ENCODE measurements at places on chromosomes 5 and 9. TPM values are rescaled to one million over a fixed set of nuclear protein-coding genes. Genes with fewer than 3 reads are reported as not detected.

DNA sequence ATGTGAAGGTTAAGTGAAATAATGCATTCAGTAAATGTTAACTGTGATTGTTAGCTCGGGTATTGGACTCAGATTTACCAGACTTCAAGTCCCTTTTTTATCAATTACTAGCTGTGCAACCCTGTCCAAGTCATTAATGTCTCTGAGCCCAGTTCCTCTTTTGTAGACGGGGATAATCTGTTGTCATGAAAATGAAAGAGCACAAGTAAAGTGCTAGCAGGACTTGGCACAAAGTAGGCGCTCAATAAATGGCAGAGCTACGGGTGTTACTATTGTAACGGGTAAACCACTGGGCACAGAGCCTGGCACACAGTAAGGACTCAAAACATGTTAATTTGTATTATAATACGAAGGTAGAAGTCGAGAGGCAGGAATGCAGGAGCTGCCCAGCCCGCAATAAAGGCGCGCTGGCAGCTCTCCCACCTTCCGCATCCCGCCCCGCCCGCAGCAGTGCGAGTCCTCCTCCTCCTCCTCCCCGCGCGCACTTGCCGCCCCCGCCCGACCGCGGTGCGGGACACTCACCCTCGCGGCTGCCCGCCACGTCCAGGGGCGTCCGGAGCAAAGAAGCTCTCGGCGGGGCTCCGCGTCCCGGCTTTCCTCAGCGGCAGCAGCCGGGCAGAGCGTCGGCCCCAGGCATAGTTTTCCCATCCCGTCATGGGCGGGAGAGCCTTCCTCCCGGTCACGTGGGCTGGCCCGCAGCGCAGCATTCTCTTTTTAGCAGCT lies at the start of gene C1QTNF2:
C1QTNF2 (minus strand) TSS at position 637 of the 723 bp plus-strand sequence. CDS start 15,615 bp downstream, outside the sequence.
- H3K36me3 ChIP-seq = no peaks in the 10 kb centered on the region
- peaks cover 8% of the 10 kb centered on the region for H3K4me1 ChIP-seq
- peak; percentile 63 for DNase-seq
- H3K27me3 ChIP-seq = no peaks in the 10 kb centered on the region
- peak within 1 kb of the TSS; percentile 64 for H3K4me3 ChIP-seq

GRCh38 chr5:154447089-154447725 lies 1.4 kb downstream of the SAP30L start:
- peak overlapping the region; percentile 47 for H3K27ac ChIP-seq
- DNase-seq = no peak
- H3K36me3 ChIP-seq = no peaks in the 10 kb centered on the region
- H3K27me3 ChIP-seq = no peaks in the 10 kb centered on the region
- peak overlapping the region; percentile 80 for H3K4me3 ChIP-seq

DNA sequence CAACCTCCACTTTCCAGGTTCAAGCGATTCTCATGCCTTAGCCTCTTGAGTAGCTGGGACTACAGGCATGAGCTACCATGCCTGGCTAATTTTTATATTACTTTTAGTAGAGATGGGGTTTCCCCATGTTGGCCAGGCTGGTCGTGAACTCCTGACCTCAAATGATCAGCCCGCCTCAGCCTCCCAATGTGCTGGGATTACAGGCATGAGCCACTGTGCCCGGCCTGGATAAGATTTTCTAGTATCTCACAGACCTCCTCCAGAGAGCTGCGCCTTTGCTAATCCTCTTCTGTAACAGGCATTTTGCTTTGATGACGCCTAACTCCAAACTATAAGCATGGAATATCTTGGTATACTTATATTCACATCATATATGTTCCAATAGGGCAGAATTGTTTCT lies 99.4 kb downstream of the FSTL4 start:
- no peak overlapping the region for H3K27ac ChIP-seq
- H3K4me3 ChIP-seq = no peak overlapping the region
- H3K36me3 ChIP-seq = no peaks in the 10 kb centered on the region
- DNase-seq = no peak
- H3K27me3 ChIP-seq = no peaks in the 10 kb centered on the region

The SHOC1 gene
- 0.02 TPM for polyA plus RNA-seq

The RASGRF2 gene
- polyA plus RNA-seq = 3.5 TPM

DNA sequence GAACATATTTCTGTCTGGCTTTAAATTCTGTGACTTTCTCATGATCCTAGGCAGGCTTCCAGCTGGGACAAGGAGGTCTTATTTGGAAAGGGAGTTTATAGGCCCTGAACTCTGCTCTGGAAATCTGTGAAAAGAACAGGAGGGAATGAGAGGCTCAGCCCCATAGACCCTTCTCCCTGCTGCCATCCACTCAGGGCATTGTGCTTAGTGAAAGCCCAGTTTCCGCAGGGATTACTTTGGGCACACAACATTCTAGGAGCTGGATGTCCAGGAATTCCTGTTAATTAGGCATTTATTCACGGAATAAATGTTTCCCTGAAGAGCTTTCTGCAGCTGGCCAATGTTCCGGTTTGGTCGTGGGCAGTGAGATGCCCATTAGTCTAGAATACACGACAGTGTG lies 32.7 kb upstream of the COL15A1 start:
- peaks cover 21% of the 10 kb centered on the region for H3K4me1 ChIP-seq
- no peaks in the 10 kb centered on the region for H3K36me3 ChIP-seq
- H3K27ac ChIP-seq = no peak overlapping the region
- no peak for DNase-seq
- H3K4me3 ChIP-seq = no peak overlapping the region
- H3K27me3 ChIP-seq = no peaks in the 10 kb centered on the region

- H3K27ac ChIP-seq = no peak overlapping the region
- DNase-seq = peak; percentile 43
- H3K36me3 ChIP-seq = no peaks in the 10 kb centered on the region
These were observed 531.6 kb upstream of the CLINT1 start for GRCh38 chr5:158390577-158390976.

DNA sequence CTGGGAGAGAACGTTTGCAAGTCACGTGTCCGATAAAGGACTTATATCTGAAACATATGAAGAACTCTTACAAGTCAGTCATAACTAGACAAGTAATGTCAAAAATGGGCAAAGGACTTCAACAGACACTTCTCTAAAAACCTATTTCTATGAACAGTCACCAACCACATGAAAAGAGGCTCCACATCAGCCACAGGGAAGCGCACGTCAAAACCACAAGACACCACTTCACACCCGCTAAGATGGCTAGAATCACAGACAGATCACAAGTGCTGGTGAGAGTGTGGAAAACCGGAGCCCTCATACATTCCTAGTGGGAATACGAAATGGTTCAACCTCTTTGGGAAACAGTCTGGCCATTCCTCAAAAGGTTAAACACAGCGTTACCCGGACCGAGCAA lies 11.5 kb upstream of the CARD9 start:
- no peak overlapping the region for H3K4me3 ChIP-seq
- no peak for DNase-seq
- no peak overlapping the region for H3K27ac ChIP-seq
- H3K27me3 ChIP-seq = no peaks in the 10 kb centered on the region
- H3K4me1 ChIP-seq = no peaks in the 10 kb centered on the region

The SLC6A18 gene
- polyA plus RNA-seq = not detected

DNA sequence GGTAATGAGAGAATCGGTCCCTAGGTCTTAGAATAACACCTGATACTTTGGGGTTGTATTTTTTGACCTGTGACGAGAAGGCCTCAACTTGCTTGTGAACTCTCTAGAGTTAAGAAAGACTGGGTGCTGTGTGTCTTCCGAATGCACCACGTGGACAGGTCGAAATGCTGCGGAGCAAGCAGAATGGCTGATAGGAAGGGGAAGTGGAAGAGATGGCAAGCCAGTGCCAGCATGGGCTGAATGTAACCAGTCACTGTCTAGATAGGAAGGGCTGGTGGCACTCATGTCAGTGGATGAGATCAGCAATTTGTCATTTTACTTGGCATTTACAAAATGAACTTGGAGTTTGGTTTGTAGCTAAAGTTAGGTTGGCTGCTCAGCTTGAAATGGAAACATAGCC lies 5.6 kb downstream of the OTULINL start:
- no peak for DNase-seq
- no peak overlapping the region for H3K27ac ChIP-seq
- H3K27me3 ChIP-seq = peaks cover 14% of the 10 kb centered on the region
- H3K36me3 ChIP-seq = no peaks in the 10 kb centered on the region
- peaks cover 4% of the 10 kb centered on the region for H3K4me1 ChIP-seq

The SPATA31A5 gene
- not detected for polyA plus RNA-seq

The HTR1A gene
- polyA plus RNA-seq = not detected

The LCN10 gene
- not detected for polyA plus RNA-seq

GRCh38 chr9:89154651-89155336 lies 23.8 kb downstream of the SHC3 start:
- DNase-seq = peak; percentile 97
- H3K4me1 ChIP-seq = peaks cover 21% of the 10 kb centered on the region
- peak overlapping the region; percentile 83 for H3K27ac ChIP-seq
- H3K27me3 ChIP-seq = no peaks in the 10 kb centered on the region
- H3K36me3 ChIP-seq = no peaks in the 10 kb centered on the region
- no peak overlapping the region for H3K4me3 ChIP-seq

- no peaks in the 10 kb centered on the region for H3K27me3 ChIP-seq
- DNase-seq = no peak
- H3K27ac ChIP-seq = no peak overlapping the region
- peaks cover 2% of the 10 kb centered on the region for H3K4me1 ChIP-seq
- no peak overlapping the region for H3K4me3 ChIP-seq
These were observed 65.6 kb downstream of the GNA14 start for GRCh38 chr9:77582525-77582924.

- H3K4me3 ChIP-seq = no peak overlapping the region
- H3K27ac ChIP-seq = peak overlapping the region; percentile 82
- H3K4me1 ChIP-seq = peaks cover 8% of the 10 kb centered on the region
- DNase-seq = peak; percentile 99
- no peaks in the 10 kb centered on the region for H3K36me3 ChIP-seq
- no peaks in the 10 kb centered on the region for H3K27me3 ChIP-seq
These were observed 119.7 kb upstream of the TARS1 start for GRCh38 chr5:33321026-33321425.

DNA sequence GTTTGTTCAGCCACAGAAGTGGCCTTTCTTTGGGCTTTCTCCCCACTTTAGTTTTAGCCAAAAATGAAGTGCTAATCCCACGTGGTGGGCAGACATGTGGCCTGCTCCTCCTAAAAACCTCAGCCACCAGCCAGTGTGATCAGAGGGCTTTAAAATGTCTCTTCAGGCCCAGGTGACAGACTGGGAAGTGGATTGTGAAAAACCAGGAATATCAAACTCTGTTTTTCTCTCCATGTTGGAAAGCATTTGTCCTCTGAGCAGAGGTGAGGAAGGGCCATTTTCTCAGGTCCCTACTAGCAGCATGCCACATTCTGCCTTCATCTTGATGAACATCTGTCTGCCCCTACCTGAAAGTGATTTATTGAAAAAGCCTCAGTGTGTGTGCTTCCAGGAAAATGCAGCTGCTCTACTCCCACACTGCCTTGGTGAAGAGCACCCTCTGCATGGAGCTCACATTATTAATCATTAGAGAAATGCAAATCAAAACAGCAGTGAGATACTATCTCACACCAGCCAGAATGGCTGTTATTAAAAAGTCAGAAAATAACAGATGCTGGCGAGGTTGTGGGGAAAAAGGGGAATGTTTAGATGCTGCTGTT lies 181.2 kb upstream of the DMAC1 start:
- no peak overlapping the region for H3K4me3 ChIP-seq
- H3K27me3 ChIP-seq = no peaks in the 10 kb centered on the region
- no peak for DNase-seq
- H3K4me1 ChIP-seq = no peaks in the 10 kb centered on the region

DNA sequence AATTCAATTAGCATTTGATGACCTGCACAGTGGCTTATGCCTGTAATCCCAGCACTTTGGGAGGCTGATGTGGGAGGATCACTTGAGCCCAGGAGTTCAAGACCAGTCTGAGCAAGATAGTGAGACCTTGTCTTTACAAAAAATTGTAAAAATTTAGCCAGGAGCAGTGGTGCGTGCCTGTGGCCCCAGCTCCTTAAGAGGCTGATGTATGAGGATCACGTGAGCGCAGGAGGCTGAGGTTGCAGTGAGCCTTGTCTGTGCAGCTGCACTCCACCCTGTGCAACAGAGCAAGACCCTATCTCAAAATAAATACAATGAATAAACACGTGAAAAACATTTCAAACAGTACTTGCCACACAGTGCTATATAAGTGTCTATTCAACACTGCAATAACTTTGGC lies 4.2 kb downstream of the ABCA1 start:
- H3K4me1 ChIP-seq = peaks cover 11% of the 10 kb centered on the region
- no peaks in the 10 kb centered on the region for H3K36me3 ChIP-seq
- no peak overlapping the region for H3K4me3 ChIP-seq
- H3K27ac ChIP-seq = no peak overlapping the region
- H3K27me3 ChIP-seq = no peaks in the 10 kb centered on the region

DNA sequence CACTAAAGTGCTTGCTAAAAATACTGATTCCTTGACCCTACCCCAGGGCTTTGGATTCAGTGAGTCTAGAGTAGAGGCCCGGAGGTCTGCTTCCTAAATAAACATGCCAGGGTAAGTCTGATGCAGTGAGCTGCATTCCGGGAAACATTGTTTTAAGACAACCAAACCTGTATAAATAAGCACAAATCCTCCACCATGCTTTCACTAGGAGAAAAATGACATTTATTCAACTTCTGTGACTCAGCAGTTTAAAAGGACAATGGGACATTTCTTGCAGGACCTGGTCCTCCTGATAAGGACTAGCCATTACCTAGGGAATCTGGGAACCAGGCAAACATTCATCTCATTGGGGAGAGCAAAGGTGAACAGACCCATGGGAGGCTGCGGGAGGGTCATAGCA lies 335.3 kb downstream of the MLLT3 start:
- no peaks in the 10 kb centered on the region for H3K36me3 ChIP-seq
- no peak overlapping the region for H3K27ac ChIP-seq
- no peak overlapping the region for H3K4me3 ChIP-seq

GRCh38 chr5:150615141-150615699 lies 25.2 kb upstream of the SYNPO start:
- no peak overlapping the region for H3K4me3 ChIP-seq
- no peaks in the 10 kb centered on the region for H3K36me3 ChIP-seq
- peak; percentile 29 for DNase-seq
- H3K4me1 ChIP-seq = peaks cover 23% of the 10 kb centered on the region
- H3K27me3 ChIP-seq = no peaks in the 10 kb centered on the region

GRCh38 chr5:50898966-50899365 lies 232.5 kb downstream of the PARP8 start:
- H3K27me3 ChIP-seq = no peaks in the 10 kb centered on the region
- H3K4me1 ChIP-seq = no peaks in the 10 kb centered on the region
- no peak for DNase-seq
- no peak overlapping the region for H3K27ac ChIP-seq

DNA sequence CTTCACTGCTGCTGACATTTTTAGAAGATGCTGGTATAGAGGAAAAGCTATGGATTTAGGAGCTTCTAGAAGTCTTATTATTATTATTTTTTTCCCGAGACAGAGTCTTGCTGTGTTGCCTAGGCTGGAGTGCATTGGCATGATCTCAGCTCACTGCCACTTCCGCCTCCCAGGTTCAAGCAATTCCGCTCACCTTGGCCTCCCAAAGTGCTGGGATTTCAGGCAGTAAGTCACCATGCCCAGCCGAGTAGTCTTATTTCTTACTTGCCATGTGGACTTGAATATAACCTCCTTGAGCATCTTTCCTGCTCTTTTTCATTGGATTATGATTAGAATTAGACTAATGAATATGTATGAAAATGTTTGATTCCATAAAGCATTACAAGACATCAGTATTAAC lies 119.5 kb downstream of the NR3C1 start:
- H3K27ac ChIP-seq = no peak overlapping the region
- H3K36me3 ChIP-seq = peaks cover 2% of the 10 kb centered on the region
- no peak for DNase-seq
- no peaks in the 10 kb centered on the region for H3K27me3 ChIP-seq
- no peaks in the 10 kb centered on the region for H3K4me1 ChIP-seq
- H3K4me3 ChIP-seq = no peak overlapping the region

The CARTPT gene
- not detected for polyA plus RNA-seq

The TEX53 gene
- polyA plus RNA-seq = not detected

- H3K27ac ChIP-seq = no peak overlapping the region
- H3K4me1 ChIP-seq = no peaks in the 10 kb centered on the region
- H3K27me3 ChIP-seq = peaks cover 3% of the 10 kb centered on the region
- peak; percentile 73 for DNase-seq
- no peaks in the 10 kb centered on the region for H3K36me3 ChIP-seq
These were observed 7.3 kb downstream of the CRHBP start for GRCh38 chr5:76960004-76960625.

The GABRP gene
- polyA plus RNA-seq = not detected

Measured in fibroblast of lung (primary cell).